ENCODE measurements at places on chromosomes 4 and X.

- no peak for DNase-seq
These were observed 71.9 kb downstream of the LIMCH1 start for GRCh38 chr4:41609851-41610250.

GRCh38 chr4:116849620-116850019 lies 235.8 kb downstream of the TRAM1L1 start:
- no peak for DNase-seq

- no peak for DNase-seq
These were observed 84.5 kb downstream of the HPGD start for GRCh38 chr4:174437749-174438148.

- DNase-seq, result no peak
These were observed 257.4 kb upstream of the NOCT start for GRCh38 chr4:138758196-138758595.

DNA sequence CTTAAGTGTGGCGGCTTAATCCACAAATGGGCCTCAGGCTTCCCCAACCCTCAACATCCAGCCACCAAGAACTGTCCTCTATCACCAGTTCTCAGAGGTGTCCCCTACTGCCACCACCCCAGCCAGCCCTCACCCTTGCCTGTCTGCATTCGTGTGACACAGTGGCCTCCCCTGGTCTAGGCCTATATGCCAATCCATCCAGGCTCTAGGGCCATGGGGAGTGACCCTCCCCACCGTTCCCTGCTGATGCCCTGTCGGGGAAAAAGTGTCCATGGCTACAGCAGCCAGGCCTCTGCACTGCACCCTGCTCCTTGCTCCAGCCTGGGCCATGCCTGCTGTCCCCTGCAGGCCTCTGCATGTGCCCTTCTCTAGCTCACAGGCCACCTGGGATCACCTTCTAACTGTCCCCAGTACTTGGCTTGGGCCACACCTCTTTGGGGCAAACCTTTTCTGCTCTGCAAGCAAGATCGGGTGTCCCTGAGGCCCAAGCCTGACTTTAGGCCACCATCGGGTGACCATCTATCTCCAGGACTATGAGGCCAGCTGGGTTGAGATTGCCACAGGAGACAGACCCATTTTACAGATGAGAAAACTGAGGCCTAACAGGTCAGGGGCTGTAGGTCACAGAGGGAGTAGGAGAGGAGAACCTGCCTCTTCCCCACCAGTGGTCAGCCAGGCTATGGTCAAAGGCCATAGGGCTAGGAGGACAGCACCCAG lies 75.8 kb downstream of the JAKMIP1 start:
- DNase-seq, result no peak

- DNase-seq, result no peak
These were observed 344 bp downstream of the TMPRSS11D start for GRCh38 chr4:67883458-67883857.

DNA sequence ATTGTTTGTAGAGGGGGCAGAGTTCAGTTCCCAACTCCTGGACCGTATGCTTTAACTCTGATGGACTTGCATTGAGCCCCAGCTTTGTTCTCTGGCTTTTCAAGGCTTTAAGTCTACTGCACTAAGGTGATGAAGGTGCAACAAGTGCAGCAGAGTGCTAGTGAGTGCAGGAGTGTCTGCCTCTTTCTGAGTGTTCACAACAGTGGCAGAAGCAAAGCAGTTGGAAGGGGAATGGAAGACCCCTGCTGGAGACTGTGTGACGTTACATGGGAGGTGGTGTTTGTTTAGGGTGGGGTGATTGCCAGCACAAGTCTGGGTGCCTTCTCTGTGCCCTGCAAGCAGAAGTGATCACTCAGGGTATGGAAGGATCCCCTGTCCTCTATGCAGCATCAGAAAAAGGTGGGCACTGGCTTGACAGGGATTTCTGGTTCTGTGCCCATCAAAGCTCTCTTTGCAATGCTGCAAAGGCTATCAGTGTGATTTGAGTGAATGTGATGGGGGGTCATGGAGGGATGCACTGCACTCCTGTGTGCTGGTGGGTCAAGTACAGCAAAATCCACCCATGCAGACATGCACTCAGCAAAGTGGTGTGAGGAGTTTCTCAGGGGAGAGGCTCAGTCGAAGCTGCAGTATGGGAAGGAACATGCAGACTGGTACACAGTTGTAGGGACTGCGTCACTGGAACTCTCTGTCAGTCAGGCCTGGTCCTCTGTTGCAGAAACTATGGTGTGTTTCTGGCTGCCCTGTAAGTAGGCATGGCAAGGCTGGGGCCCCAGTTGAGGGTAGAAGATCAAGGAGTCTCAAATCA lies 70.9 kb upstream of the UGT2B7 start:
- DNase-seq, result no peak

DNA sequence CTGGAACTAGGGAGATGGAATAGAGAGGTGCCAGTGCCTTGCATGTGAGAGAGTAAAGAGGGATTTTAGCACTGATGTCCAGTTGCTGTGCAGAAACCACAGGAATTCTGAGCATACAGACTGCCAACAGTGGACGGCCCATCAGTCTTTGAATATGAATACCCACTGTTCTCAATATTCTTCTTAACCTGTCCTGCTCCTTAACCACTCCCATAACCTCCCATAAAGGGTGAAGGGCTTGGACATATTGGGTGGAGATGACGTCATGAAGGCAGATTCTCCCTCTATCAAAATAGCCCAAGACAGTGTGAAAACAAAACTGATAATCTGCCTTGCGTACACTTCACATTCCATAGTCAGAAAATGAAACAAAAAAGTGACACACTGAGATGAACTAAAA lies 1313.7 kb upstream of the PABPC4L start:
- no peak for DNase-seq

GRCh38 chrX:30833896-30834295 lies 55.2 kb downstream of the TAB3 start:
- DNase-seq, result no peak

GRCh38 chr4:113733685-113734084 lies 27.9 kb downstream of the CAMK2D start:
- no peak for DNase-seq

DNA sequence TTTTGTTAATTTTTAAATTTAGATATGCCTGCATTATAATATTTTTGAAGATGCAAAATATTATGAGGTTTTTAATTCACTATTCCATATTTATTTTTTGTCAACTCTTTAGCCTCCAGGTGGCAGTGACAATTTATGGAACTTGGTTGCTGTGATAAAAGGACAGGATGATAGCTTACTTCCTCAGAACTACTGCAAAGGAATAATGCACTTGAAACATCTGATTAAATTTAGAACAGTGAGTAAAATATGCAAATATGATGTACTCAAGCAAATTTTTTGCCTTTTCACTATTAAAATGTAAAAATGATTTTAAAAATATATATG lies 45.1 kb downstream of the SPATA4 start:
- no peak for DNase-seq

- no peak for DNase-seq
These were observed 55.2 kb upstream of the IL1RAPL2 start for GRCh38 chrX:104510801-104511200.

DNA sequence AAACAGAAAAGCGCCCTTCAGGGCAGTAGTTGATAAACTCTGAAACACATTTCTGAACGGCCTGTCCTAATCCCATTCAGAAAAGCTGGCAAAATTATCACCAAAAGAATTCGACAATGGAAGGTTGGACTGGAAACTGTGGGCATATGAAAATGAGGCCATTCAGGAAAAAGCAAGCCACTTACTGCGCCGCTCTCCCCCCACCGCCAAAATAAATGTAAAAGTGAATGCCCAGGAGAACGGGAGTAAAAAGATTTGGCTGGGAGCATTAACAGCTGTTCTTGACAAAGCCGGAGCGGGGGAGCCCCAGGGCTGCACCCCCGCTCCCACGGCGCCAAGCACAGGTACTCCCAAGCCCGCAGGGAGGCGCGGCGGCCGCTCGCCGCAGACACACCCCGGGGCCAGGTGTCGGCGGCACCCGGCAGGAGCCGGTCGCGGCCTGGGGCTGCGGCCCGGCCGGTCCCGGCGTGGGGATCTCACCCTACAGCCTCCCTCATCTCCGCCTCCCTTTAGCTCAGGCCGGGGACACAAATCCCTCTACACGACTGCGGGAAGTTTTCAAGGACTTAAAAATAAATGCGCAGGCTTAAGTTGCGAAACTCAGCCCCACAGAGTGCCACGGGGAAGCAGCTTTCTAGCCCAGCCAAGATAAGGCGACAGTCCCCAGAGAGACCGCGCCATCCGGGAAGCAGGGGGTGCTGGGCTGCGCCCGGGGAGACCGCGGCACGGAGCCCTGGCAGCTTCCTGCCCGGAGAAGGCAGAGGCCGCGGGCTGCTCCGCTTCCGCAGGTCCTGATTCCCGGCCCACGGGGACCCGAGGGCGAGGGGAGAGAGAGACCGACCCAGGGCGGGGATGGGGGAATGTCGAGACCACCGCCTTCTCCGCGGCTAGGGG lies 593 bp downstream of the SH3RF1 start:
- DNase-seq, result no peak

- DNase-seq, result no peak
These were observed 2.5 kb downstream of the ARAP2 start for GRCh38 chr4:36241771-36242170.

DNA sequence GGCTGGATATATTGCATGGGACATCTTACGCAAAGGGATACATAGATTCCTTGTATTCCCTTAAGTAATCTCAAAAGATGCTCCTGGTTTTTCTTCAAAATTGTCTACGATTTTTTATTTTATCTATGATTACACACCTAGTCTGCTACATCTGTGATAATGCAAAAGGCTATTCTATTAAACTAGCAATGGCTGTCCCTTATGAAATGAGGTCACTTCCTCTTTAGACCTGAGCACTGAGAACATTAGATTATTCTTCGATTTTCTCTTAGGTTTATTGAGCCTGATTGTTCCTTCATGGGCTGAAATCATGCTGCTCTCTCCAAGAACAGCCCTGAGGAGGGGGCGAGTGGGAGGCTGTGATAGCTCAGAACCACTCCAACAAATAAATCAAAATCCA lies 126.8 kb upstream of the ENPP6 start:
- DNase-seq, result no peak

DNA sequence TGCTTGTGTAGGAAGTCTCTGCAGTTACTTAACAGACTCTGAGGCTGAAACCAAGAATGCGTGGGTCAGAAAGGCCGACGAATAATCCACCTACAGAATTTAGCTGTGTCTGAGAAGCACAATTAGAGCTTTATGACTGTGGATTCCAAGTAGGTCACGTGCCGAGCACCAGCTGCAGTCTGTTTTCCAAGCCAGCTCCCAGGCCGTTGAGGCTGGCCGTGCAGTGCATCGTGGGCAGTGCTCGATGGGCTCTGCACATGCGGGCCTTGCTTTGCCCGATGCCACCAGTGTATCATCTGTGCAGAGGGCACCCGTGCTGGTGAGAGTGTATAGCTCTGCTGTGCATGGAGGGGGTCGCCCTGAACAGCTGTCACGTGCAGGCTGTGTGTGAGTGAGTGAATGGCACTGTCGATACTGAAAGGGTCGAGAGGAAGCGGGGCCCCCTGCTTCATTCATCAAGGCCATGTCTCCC lies 67.5 kb upstream of the CLDN34 start:
- DNase-seq, result no peak

DNA sequence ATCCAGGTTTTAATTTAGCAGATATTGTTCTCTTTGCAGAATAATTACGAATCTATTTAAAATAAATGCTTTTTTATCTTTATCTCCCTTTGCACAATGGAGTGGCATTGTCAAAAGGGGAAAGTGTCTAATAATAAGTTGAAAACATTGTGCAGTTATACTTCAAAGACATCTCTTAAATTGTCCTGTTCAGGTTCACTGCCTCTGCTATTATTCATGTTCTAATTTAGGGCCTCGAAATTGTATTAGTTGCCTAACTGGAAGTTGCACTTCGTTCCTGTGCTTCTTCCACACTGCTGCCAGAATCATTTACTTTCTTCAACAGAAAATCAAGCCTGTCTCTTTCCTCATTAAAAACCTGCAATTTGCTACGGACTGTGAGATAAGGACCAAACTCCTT lies 150.5 kb upstream of the SPRY1 start:
- no peak for DNase-seq

DNA sequence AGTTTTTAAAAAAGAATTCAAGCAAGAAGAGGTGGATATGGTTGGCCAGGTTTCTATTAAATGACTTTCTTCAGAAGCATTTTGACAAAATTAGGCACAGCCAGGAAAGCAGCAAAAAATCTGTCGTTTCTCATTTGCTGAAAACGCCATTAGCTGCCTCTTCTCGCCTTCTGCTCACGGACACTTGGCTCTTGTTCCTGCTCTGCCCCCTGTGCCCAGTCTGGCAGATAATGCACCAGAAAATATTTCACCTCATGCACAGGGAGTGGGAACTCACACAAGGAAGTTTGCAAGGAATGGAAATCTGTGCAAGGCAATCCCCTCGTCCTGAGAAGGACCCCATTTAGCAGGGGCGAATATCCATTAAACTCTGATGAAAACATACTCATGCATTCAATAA lies 260.0 kb downstream of the PACRGL start:
- no peak for DNase-seq

DNA sequence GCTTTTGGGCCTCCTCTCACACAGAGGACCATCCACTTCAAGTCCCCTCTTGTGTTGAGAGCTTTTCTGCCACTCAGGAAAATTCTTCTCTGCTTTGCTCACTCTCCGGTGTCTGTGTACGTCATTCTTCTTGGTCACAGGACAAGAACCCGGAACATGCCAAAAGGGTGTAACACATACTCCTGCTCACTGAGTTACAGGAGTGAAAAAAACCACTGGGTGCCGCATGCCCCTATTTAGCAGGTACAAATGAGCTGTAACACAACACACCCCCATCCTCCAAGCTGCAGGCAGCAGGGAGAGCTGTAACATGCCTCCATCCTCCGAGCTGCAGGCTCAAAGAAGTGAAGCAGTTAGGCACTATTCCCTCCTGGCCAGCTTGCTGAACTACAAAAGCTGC lies 13.0 kb upstream of the CXCL2 start:
- no peak for DNase-seq

DNA sequence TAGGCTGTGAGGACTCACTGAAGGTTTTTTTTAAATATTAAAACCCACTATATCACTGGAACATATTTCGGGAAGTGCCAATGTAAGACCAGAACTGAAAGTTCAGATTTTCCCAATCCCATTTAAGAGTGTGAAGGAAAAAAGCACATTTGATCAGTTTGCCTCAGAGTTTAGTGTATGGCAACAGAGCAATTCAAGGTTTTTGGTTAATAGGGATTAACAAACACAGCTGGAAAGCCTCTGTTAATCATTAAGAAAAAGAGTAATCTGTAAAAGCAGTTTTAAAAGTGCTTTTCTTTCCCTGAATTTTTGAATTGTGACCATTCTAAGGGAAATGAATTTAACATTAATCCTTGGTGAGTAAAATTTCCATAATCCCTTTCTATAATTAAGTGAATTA lies 60.4 kb downstream of the NPY5R start:
- DNase-seq, result no peak

DNA sequence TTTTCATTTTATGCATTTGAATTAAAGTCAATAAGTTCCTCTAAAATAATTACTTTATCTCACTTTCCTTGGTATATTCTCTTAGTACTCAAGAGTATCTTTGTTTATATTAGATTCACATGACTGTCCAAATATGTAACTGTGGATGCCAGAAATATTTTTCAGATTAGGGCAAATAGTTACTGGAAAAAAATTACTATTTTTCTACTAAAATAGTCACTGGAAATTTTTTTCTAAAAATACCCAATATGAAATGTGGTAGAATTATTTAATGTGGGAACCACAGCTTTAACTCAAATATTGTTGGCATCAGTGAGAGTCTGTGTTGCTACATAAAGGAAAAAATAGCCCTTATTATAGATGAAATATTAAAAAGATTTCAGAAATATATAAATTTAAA lies 70.4 kb upstream of the NMU start:
- no peak for DNase-seq

GRCh38 chrX:68234171-68234910 lies 199.0 kb downstream of the OPHN1 start:
- no peak for DNase-seq

Data from activated CD4-positive, alpha-beta T cell treated with anti-CD3 and anti-CD28 coated beads for 24 hours (primary cell).